Right renal cortex interstitium (tissue), 3 donors: ENCODE measurements at places on chromosomes 3 and 15.

GRCh38 chr3:165624761-165625160 lies 212.5 kb downstream of the BCHE start:
- no peak for DNase-seq

GRCh38 chr15:98597666-98598065 lies 50.7 kb upstream of the IGF1R start:
- DNase-seq = no peak

DNA sequence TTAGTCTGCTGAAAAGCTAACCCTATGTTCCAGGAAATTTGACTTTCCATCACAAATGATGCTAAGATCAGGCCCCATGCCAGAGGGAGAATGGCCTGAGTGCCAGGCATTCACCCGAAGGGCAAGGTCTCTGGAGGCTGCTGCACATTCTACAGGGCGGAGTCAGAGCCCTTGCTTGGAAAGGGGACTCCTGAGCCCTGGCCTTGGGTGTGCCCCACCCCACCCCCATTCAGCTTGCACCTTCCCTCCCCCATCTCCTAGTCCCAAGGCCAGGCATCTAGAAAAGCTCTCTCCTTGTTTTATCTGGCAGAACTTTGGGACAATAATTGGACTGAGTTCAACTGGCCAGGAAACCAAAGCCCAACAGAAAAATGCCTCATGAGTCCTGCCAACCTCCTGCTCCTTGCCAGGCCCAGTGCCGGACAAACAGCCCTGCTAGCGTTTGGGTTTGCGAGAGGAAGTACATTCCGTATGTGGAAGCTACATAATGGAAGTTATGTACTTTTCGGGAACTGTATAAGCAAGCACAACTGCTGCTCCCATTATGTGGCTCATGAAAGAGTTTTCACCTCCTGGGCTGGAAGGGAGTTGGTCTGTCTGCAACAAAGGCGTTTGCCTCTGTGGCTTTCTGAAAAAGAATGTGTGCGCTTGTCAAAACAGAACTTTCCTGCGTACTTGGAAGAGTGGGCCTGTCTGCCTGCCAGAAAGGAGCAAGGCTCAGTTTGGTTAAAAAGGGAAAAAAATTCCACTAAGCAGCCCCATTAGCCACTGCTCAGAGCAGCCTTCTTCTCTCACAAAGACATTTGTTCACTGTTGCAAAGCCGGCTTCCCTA lies 321.5 kb upstream of the CTNNB1 start:
- DNase-seq = no peak

DNA sequence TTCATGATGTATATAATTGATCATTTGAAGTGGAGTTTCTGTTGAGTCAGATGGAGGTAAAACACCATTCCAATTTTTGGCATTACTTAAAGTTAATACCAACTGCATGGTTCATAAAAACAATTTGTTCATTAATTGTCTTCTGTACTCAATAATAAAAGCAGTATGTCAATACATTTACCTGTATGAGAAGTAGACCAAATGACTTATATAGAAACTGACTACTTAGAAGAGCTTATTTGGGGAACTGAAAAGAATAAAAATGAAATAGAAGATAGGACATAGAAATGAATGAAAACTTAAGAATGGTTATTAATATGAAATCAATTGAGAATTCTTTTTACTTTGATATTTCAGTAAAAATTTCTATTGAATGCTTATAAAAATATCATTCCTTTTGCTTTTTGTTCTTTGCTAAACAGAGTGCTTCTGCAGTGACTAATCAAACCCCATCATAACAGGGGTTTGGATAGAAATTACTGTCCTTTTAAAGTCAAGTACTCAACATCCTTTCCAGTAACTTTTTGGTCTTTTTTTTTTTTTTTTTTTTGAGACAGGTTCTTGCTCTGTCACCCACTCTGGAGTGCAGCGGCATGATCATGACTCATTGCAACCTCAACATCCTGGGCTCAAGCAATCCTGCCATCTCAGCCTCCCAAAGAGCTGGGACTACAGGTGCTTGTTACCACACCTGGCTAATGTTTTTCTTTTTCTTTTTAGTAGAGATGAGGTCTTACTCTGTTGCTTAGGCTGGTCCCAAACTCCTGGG lies 6.5 kb upstream of the CRYBG3 start:
- no peak for DNase-seq

- DNase-seq = no peak
These were observed 63.8 kb downstream of the NPTN start for GRCh38 chr15:73569361-73569760.

- DNase-seq = peak; percentile 10
These were observed 96.6 kb downstream of the LRRC3B start for GRCh38 chr3:26719134-26719533.

- no peak for DNase-seq
These were observed 6.5 kb upstream of the GLB1 start for GRCh38 chr3:33103480-33103879.

DNA sequence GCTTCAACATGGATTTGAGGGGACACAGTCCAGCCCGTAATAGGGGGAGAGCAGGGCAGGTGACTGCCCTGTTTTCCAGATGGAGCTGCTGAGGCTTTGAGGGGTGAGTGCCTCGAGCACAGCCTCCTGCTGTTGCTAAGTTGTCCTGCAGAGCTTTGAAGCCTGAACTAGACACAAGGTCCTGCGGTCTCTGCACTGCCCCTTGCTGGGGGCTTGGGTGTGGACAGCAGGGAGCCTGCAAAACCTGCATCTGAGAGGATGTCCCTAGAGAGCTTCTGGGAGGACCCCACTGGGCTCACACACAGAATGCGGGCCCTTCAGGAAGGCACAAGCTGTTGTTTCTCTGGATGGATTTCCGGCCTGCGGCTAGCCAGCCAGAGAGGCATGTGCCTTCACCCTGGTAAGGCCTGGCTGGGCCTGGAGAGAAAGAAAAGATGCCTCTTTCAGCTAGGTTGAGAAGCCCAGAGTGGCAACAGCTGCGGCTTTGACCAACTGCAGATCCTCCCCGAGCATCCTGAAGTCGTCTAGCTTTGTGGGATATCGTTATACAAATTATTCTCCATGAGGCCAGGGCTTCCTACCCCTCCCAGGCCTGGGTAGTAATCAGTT lies 226.2 kb downstream of the SLCO3A1 start:
- DNase-seq = no peak

DNA sequence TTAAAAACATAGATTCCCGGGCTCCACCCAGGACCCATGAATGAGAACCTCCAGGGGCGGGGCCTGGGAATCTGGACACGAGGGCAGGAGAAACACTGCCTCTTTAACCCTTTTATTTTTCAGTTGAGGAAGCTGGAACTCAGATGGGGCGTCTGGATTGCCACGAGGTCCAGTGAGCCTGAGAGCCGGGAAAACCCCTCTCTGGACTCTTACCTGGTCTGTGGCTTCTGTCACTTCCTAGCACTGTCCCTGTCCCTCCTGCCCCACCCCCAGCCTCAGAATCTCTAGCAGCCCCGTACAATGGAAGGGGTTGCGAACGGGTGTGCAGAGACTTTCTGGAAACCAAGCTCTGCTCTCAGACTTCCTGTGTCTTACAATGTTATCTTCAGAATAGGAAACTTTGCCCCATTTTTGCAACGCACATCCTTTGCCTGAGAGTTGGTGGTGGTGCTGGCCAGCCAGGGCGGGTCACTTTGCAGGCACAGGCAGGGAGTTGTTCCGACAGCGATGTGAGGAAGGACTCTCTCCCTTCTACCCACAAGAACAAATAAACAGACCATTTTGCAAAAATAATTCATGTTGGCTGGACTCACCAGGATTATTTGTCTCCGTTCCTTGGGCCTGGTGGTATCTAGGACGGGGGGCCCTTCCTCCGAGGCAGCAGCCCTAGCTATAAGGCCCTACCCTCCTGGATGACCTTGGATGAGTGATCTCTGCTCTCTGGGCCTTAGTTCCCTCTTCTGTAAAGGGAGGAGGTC lies 59.1 kb downstream of the SMAD6 start:
- no peak for DNase-seq

DNA sequence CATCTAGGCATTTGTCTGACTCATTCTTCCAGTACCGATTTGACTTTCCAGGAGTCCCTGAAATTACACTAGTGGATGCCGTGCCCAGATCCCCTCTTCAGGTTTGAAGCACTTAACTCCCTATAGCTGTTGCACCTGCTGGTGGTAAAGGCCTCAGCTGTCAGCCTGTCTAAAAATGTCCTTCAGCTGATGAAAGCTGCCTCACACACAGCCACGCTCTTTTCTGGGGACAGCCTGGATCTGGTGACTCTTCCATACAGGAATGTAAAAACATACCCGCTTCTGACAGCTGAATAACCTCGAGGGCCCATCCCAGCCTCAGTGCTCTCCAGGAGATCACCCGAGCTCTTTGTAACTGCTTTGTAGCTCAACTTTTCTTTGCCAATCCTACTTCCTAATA lies 534.1 kb upstream of the GRM7 start:
- no peak for DNase-seq

DNA sequence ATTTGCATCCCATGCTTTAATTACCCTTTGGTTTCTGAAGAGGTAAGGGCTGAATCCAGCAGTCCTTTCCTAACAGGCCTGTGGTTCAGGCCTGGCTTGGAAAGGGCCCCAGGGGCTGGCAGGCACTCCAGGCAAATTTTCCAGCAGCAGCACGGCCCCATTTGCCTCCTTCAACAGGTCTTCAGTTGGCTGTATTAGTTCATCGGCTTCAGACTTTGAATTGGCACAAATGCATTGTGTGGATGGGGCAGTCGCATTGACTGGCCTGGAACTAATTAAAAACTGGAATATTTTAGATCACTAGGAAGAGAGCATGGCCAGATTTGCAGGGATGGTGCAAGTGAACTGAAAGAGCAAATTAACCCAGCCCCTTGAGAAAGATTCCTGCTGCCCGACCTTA lies 207.8 kb upstream of the MCTP2 start:
- no peak for DNase-seq

- no peak for DNase-seq
These were observed 95.3 kb downstream of the IGF2BP2 start for GRCh38 chr3:185729337-185730055.

- DNase-seq = no peak
These were observed 516.6 kb downstream of the CADM2 start for GRCh38 chr3:85475346-85475745.

DNA sequence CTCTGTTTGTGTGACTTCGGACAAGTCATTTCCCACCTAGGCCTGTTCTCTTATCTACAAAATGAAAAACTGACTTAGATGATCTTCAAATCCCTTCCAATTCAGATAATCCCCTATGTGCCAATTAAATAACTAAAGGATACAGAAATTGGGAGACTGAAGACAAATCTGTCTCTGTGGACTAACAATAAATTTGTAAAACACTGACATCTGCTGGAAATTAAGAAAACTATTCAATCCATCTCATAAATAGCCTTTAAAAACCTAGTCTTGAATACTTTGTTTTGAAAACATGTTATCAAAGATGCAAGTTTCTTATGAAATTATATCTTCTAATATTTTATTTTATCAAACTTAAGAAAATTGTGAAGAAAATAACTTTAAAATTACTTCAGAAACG lies 38.3 kb downstream of the MTHFS start:
- DNase-seq = no peak

DNA sequence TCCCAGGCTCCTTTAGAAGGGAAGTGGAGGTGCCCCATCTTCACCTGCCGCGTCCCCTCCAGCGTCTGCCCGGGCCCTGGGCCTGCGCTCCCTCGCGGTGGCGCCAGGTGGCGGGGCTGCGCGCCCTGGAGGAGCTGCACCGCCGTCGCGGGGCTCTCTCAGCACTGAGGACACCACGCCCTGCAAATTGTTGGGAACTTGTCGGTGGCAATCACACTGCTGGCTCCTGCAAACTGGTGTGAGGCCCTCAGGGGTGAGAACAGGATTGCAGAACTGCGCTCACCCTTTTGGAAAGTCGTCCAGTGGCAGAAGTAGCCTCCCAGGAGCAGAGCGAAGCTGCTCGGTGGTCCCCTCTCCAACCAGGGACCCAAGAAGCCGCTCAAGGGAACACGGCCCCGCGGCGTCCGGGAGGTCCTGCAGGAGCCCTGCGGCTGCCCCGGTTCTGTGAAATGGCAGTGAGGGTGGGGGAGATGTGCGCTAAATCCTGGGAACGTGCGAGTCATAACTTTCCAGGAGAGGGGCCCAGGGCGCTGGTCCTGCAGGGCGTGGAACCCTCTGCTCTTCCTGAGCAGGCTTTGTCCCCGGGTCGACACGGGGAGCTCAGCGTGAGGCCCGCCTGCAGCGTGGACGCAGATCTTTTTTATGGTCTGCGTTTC lies 995 bp upstream of the LRRK1 start:
- no peak for DNase-seq

DNA sequence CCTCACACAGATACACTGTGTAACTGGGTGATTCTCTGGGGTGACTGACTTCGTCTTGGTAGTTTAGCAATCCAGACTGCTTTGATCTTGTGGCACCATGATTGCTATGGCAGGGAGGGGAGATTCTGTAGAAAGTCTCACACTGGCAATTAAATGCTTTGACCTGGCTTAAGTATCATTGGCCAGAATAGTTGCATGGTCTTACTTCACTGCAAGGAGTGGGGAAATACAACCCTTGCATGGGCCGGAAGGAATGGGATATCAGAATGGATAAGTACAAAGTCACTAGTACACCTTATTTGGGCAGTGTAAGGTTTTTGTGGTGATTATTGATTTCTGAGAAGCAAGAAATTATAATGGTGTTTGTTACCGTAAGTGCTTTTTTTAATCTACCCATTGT lies 153.8 kb downstream of the UBE2E2 start:
- DNase-seq = no peak

- no peak for DNase-seq
These were observed 308.2 kb downstream of the CTNNB1 start for GRCh38 chr3:41507336-41508062.

- DNase-seq = no peak
These were observed 171.9 kb downstream of the SYNPR start for GRCh38 chr3:63450023-63450422.

GRCh38 chr3:87025661-87026645 lies 35.0 kb upstream of the VGLL3 start:
- DNase-seq = no peak

- no peak for DNase-seq
These were observed 173.2 kb downstream of the THSD4 start for GRCh38 chr15:71288348-71288955.

GRCh38 chr15:68821841-68822381 lies 1.2 kb upstream of the ANP32A start:
- no peak for DNase-seq

DNA sequence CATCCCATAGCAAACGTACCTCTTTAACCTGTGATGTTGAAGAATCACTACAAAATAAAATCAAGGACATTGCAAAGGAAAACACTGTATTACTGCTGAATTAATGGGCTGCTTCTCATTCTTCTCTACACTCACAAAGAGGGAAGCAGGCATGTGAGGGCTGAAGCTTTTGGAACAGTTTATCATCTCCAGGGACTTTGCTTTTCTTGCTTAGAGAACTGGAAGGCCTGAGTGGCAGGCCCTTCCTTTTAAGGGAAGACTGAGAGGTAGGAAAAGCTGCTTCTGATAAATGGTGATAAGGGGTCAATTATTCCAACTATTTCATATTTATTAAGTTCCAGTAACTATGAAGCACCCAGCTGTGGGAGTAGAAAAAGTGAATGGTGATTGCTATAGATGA lies 649.6 kb downstream of the NTRK3 start:
- no peak for DNase-seq

GRCh38 chr3:185887066-185887465 lies 50.7 kb downstream of the TRA2B start:
- DNase-seq = no peak

- DNase-seq = no peak
These were observed 22.6 kb upstream of the NEK10 start for GRCh38 chr3:27391796-27392195.
